ENCODE measurements at places on chromosomes 13 and 19.

GRCh38 chr19:3073159-3073563 is 10.9 kb upstream of the TLE5 start:
- no peak for DNase-seq

GRCh38 chr13:60351326-60351725 is 45.7 kb upstream of the TDRD3 start:
- no peak for DNase-seq

DNA sequence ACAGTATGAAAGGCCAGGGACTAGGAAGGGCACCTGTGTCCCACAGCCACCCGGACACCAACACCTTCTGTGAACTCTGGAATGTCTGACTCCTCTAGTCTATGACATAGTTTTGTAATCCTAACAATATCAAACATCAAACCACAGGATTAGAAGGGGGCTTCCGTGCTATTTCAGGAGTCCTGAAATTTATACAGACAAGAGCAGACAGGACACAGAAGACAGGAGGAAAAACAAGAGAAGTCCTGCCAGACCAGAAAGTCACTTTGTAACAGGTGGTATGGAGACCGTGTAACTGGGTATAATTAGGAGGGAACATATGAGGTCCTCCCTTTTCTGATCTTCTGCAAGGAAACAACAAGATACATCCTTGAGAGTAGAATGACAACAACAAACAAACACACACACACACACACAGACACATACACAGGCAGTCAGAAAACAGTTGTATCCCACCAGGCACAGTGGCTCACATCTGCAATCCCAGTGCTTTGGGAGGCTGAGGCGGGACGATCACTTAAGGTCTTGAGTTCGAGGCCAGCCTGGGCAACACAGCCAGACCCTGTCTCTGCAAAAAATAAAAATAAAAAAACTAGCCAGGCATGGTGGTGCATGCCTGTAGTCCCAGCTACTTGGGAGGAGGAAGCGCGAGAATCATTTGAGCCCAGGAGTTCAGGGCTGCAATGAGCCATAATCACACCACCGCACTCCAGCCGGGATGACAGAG is 13.1 kb downstream of the INSR start:
- no peak for DNase-seq

GRCh38 chr19:58037927-58038687 is 4.3 kb downstream of the ZSCAN1 start:
- no peak for DNase-seq

GRCh38 chr19:21749090-21749489 is 18.3 kb downstream of the ZNF100 start:
- DNase-seq = no peak

- no peak for DNase-seq
Observed at GRCh38 chr13:24063281-24063877, 97.1 kb upstream of the SPATA13 start.

GRCh38 chr13:79456656-79457365 is 24.1 kb upstream of the NDFIP2 start:
- no peak for DNase-seq

- DNase-seq = no peak
Observed at GRCh38 chr13:42146359-42146758, 97.9 kb downstream of the DGKH start.
